ENCODE measurements at places on chromosomes 6 and 20.

DNA sequence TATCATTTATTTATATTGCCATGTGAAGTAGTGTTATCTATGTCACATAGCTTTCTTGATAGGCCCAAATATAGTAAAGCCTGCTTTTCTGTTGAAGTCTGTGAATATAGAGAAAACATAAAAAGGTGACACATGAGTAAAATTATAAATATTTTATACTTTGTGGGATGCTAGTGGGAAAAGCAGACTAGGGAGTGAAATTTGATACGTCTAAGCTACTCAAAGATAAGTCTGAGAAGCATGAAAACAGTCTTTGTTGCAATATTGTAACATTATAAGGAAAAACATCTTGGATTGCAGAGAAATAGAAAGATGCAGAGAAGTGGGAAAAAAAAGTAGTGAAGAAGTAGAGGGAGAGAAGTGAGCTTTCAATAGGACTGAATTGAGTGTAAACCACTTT lies 75.4 kb downstream of the ZNF292 start:
- DNase-seq: no peak

GRCh38 chr6:104229057-104229456 lies 630.7 kb downstream of the HACE1 start:
- no peak for DNase-seq

DNA sequence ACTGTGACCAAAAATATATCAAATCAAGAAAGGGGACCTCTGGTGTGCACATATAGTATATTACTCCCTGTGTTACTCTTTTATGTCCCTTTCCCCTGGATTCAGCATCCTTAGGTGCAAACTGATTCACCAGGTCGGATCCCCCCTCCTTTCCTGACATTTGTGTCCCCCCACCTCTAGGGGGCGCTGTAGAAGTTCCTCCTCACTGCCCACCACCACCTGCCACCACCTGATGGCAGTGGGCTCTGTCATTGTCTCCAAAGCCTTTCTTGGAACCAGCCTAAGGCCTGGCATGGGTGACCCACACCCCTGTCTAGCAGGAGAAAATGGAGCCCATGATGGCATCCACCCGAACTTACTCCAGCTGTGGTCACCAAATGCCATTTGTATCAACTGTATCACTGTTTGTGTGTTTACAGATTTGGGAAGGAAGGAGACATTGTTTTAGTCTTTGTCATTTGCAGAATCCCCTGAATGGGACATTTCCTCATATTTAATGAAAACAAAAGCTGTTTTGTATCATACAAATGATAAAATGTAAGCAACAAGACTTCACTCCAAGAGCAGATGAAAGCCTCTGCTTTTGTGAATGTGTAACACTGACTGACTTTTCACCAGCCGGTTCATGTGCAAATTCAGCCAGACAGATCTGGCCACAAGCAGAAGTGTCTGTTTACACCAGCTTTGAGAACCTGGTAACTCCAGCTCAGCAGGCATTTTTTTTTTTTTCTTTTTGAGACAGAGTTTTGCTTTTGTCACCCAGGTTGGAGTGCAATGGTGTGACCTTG lies 66.2 kb downstream of the ARMC2 start:
- peak; percentile 18 for DNase-seq

- no peak for DNase-seq
Measured at GRCh38 chr6:32151863-32152768, at the start of gene PRRT1. Gene PRRT1 (minus strand): TSS chr6:32151939. CDS start chr6:32151827, 112 bp downstream.

GRCh38 chr6:73302339-73302738 lies 39.3 kb upstream of the KHDC1 start:
- no peak for DNase-seq

- no peak for DNase-seq
Measured at GRCh38 chr6:5280920-5281319, 19.6 kb downstream of the FARS2 start.

DNA sequence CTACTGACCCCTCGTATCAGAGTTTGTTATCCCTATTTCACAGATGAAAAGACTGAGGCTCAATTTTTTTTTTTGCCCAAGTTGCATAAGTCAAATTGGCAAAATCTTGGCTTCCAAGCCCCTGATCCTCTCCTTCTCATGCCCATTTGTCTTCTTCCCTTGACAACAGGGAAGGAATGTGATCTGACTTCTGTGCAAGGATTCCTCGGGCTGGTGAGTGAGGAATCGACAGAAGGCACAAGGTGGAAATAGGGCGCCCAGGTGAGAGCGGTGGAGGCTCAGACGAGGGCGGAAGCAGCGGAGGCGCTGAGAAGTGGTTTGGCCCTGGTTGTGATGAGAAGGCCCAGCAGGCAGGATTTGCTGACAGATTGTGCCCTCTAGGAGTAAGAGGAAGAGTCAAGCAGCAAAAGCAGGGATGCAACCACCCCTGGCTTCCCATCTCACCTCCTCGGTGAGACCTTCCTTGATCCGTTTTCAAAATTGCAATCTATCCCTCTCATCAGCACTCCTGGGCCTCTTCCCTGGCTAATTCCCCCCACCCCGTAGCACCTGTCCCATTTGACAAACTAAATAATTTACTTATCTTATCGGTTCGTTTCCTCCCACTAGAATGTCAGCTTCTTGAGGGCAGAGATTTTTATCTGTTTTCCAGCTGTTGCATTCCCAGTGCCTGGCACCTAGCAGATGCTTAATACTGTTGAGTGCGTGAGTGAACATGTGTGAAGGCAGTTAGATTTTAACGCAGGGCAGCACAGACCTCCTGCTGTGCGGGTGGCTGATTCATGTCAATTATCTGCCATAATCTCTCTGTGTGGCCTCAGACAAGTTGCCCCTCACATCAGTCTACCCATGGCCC lies 3.7 kb upstream of the SIRPA start:
- DNase-seq: no peak

- DNase-seq: no peak
Measured at GRCh38 chr6:100370265-100370664, 94.5 kb downstream of the SIM1 start.

GRCh38 chr6:75331151-75331550 lies 46.6 kb upstream of the TMEM30A start:
- no peak for DNase-seq

DNA sequence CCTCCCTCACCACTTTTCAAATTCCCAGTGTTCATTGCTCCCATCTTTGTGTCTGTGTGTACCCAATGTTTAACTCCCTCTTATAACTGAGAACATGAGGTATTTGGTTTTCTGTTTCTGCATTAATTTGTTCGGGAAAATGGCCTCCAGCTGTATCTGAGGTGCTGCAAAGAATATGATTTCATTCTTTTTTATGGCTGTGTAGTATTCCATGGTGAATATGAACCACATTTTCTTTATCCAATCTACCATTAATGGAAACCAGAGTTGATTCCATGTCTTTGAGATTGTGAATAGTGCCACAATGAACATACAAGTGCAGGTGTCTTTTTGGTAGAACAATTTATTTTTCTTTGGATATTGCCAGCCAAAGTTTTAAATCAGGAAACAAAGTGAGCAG lies 10.4 kb downstream of the CD24 start:
- DNase-seq: no peak

DNA sequence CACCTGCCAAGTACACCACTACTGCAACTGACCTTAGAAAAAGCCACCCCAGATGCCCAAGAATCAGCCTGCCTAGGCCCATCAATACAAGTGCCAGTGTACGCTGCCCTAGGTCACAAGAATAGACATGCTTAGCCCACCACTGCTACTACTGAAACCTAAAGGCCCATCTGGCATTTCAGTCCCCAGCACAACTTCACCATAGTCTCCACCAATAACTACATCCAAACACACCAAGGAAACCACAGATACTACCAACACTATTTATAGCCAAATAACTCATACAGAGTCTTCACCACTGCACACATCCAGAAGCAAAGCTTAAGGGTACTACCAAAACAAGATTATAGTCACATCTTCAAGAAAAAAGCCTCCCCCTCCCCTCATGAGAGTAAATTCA lies 28.2 kb downstream of the TREML4 start:
- DNase-seq: no peak
